NCI-H226 (cell line): ENCODE measurements at places on chromosomes 2 and 18.

DNA sequence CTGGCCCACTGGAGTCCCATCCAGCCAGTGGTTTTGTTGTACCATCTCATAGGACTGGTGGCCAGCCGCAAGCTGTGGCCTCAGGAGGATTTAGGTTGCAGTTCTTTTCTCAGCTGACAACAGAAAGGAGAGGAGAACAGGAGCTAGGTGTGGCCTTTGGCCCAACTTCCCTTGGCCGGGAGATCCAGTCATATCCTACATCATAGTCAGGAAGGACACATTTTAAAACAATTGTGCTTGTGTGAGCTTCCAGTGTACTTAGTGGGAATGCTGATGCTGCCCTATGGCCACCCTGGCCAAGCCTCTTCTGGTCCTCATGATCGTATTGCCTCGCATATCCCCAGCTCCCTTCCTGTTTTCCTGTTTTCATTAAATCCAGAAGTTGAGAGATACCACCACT, 98.1 kb downstream of the WDSUB1 start:
- DNase-seq: no peak

- no peak for DNase-seq
Observed at GRCh38 chr2:111701266-111701665, 182.7 kb downstream of the ANAPC1 start.

GRCh38 chr2:62254424-62255266, 58.7 kb downstream of the B3GNT2 start:
- DNase-seq: peak; percentile 17

DNA sequence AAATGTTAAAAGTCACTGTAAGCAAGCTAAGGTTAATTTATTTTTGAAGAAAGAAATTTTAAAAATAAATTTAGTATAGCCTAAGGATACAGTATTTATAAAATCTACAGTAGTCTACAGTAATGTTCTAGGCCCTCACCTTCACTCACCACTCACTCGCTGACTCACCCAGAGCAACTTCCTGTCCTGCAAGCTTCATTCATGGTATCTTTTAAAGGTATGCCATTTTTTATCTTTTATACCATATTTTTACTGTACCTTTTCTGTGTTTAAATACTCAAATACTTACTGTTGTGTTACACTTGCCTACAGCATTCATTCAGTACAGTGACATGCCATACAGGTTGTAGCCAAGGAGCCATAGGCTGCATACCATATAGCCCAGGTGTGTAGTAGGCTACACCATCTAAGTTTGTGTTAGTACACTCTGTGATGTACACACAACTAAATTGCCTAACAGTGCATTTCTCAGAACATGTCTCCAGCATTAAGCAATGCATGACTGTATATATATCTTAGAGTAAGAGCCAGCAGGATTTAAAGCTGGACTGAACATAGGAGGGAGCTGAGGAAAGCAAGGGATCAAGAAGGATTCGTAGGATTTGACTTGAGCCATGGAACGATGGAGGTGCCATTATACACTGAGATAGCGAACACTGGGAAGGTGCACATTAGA, 83.1 kb upstream of the KLF7 start:
- peak; percentile 37 for DNase-seq

DNA sequence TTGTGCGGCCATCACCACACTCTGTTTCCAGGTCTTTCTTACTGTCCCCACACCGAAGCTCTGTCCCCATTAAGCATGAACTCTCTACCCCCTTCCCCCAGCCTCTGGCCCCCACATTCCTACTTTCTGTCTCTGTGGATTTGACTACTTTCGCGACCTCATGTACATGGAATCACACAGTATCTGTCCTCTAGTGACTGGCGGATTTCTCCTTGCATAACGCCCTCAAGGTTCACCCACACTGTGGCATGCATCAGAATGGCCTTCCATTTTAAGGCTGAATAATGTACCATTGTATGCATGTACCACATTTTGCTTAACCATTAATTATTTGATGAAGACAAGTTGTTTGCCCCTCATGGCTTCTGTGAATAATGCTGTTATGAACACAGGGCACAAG, 467.6 kb upstream of the HS6ST1 start:
- DNase-seq: no peak

- DNase-seq: no peak
Observed at GRCh38 chr2:71181316-71181715, 45.6 kb downstream of the PAIP2B start.

GRCh38 chr2:105867587-105867986, 122.9 kb downstream of the NCK2 start:
- DNase-seq: no peak

DNA sequence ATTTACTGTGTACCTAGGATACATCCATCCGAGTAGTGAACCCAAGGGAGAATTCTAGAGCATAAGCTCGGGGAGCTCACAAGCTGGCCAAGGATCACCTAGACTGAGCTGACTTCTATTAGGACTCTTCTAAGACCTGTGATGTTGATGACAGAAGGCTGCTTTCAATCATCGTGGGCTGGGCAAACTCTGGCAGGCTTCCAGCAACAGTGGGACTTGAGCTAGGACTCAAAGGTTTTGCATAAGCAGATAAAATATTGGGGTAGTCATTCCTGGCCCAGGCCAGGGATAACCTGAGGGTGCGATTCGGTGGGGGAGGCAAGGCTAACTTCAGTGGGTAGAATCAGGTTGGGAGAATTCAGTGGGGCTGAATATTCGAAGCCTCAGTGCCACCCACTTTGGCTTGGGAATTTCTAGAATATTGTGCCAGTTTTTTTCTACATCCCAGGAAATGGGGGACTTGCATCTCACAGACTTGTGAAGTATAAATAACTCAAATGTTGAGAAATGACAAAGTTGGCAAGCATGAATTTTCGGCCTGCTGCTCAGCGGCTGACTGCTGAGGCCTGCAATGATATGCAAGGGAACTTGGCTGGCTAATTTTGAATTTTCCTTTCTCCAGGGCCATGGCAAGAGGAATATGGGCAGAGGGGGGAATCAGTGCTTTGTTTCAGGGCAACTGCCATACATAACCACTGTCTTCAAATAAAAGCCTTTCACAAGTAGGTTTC, 274.3 kb downstream of the PRKCE start:
- no peak for DNase-seq

- no peak for DNase-seq
Observed at GRCh38 chr18:38565513-38565912, 999.9 kb upstream of the CELF4 start.

DNA sequence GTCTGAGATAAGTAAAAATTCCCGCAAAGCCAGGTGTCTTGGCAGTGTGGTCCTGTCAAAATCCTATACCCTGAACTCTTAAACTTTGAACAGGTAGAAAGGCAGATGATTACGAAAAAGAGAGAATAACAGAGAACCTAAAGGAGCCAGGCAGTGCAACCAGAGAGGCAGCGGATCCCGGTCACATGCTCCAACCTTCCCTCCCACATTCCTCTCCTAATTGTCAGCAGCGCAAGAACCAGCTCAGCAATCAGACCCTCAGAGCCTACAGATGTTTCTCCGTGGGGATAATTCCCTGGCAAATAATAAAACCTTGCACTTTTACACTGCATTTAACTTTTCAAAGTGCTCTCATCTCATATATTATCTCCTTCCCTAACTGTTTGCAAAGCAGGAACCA, 124.8 kb downstream of the EPHA4 start:
- peak; percentile 65 for DNase-seq

GRCh38 chr2:232513353-232513752, 6.8 kb upstream of the PRSS56 start:
- DNase-seq: no peak

DNA sequence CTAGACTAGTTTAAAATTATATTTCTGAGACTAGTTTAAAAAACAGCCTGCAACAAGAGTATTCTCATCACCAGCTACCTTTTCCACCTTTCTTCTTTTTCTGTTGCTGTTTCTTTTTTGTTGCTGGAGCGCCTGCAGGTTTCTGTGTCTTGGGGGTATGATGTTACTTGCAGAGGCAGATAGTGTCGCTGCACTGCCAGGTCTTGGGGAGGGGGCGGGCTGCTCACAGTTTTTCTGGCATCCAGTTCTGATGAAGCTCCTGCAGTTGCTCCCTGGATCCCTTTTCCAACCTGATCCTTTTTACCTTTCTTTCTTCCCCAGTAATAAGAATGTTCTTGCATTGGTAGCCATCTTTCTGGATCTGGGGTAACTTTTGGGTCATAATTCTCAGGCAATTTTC, 8.0 kb upstream of the C18orf32 start:
- no peak for DNase-seq

GRCh38 chr2:217717646-217718045, 285.1 kb downstream of the TNS1 start:
- DNase-seq: no peak

- DNase-seq: no peak
Observed at GRCh38 chr2:148865512-148865911, 9.5 kb upstream of the KIF5C start.

DNA sequence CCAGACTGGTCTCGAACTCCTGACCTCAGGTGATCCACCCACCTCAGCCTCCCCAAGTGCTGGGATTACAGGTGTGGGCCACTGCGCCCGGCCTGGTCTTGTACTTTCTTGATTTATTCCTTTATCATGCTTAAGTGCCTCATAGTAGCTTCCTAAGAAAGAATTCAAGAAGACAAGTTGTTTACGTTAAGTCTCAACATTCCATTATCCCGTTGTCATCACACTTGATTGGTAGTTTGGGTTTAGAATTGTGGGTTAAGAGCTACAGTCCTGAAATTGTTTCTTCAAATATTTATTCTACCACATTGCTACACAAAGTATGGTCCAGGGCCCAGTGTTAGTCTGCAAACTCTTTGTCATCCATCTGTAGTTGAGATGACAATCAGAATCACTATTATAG, 194.0 kb downstream of the VWC2L start:
- DNase-seq: no peak
